ENCODE measurements at places on chromosomes 4 and X.
A peak's percentile ranks its signal among the peaks of the same experiment; 100 is the strongest.

DNA sequence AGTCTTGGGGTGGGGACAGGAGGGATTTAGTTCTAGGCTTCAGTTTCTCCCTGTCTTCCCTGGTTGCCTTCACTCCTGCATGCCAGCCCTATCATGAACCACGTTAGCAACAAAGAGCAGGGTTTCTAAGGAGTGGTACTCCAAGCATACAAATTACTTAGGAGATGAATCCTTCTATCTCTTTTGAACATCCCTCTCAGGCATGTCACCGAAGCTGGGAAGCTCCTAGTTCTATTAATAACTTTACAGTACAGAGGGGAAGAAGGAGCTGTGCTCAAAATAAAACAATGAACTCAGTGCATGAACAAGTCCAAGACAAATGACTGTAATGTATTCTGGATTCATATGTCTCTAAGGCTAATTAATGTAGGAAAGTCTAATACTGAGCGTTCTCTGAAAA, 450.6 kb upstream of the RASGEF1B start:
- no peak for DNase-seq

DNA sequence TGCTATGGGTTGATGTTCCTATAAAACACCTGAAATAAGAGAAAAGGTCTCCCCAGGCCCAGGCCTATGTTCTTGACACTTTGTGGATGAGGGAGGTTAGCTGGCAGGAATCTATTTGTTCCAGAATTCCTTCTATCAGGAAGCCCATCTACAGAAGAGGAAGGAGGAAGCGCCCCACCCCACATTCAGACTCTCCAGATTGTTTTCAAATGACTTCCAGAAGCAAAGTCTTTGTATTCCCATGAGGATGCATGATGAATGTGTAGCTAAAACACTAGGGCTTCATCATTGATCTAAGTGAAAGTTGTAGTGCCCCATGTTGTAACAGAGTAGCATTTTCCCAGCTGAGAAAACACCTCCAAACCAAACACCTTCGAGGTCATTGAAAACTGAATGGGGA, 16.4 kb downstream of the OTC start:
- no peak for DNase-seq

DNA sequence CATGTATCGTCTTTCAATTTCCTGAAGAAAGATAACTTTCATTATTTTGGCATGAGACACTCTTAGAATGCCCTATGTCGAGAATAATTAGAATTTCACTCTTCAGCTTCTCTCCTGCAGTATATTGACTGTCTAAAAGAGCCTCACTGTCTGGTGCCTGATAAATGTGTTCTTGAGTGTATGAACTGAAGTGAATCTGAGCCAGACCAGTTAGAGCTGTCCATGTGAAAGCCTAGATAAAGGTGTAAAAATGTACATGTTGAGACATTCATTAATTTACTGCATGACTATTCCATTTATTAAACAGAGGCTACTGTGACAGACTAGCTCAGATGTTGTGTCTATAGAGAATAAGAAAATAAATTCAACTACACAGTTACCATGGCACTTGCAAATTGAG, 283.2 kb downstream of the PCDH18 start:
- no peak for DNase-seq

GRCh38 chr4:95985051-95985450, 145.2 kb downstream of the PDHA2 start:
- DNase-seq = no peak

DNA sequence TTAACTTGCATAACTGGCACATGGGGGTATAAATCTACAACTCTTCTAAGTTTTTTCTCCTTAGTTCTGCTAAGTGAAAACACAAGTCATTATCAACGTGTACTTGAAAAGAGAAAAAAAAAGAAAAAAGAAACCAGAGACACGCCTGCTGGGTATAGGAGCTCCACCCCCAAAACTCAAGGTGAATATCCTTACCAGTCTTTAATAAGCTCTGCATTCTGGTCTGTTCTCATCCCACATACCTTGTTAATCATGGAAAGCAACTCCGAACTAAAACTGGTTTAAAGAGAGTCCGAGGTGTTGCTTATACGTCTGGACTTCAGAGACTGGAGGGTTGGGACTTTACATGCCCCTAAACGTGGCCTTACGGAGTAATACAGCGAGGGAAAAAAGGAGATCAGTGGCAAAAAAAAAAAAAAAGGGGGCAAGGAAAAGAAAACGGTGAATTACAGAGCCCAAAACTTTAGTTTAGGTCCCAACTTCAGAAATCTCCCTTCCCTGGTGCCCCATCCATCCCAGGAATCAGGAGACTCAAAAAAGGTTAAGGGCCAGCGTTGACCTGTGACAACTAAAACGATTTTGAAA, 1.0 kb downstream of the PGRMC2 start:
- peak; percentile 17 for DNase-seq

DNA sequence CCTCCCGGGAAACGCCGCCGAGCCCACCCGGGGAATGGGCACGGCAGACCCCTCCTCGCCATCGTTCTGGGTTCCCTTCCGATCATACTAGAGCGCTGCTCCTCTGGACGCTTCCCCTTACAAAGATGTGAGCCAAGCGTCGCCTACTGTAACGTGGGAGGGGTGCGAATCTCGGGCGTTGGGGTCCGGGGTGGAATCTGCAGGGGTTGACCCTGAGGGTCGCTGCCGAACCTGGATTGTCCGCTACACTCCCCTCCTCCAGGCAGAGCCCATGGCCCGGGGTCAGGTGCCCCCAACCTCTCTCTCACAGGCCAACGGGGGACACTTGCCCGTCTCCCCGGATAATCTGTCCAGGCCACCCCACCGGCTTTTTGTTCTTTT, 13.8 kb downstream of the BCOR start:
- no peak for DNase-seq

DNA sequence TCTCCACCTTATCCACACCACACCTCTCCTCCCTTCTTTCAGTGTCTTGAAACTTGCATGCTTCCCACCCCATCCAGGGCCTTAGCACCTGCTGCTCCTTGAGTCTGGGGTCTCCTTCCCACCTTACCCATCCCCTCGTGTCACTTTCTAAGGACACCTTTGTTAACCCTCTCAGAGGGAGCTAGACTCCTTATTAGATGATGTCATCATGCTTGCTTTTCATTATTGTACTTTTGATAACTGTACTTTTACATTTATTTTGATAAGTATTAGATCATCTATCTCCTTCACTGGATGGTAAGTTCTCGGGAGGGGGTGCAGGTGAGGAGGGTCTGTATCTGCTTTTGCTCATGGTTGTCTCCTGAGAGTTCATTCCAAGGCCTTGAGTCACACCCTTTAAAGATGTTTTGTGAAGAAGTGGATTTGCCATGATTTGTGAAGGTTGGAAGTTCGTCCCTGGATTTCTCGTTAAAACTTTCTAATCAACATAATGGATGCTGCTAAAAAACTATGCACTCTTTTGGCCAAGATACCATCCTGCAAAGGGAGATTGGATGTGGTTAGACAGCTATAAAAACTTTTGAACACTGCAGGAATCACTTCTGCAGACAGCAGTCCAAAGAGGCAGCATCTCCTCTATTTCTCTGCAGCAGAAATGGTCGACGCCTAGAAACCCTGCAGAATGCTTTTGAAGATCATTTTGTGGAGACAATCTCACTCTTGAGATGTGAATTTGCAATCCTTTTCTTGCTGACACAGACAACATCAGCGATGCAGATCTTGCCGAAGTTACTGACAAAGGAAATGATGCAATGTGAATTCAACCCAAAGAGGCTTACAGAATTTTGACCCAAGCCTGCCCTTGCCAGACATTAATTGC, 69.6 kb downstream of the ENPP6 start:
- no peak for DNase-seq

DNA sequence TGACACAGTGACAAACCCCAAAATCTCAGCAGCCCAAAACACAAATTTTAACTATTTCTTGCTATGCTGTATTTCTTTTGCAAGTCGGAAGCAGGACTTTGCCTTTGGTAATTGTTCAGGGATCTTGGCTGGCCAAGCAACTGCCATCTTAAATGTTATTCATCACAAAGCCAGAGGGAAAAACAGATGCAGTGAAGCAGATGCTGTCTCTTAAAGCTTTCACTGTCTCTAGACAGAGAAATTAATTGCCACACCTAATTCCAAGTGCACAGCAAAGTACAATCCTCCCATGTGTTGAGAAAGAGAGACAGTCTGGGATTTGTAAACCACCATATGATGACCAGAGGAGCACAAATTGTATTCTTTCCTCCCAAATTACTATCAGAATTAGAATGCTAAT, 30.0 kb upstream of the GALNT7 start:
- DNase-seq = no peak

GRCh38 chr4:162131256-162131655, 32.5 kb downstream of the FSTL5 start:
- no peak for DNase-seq

DNA sequence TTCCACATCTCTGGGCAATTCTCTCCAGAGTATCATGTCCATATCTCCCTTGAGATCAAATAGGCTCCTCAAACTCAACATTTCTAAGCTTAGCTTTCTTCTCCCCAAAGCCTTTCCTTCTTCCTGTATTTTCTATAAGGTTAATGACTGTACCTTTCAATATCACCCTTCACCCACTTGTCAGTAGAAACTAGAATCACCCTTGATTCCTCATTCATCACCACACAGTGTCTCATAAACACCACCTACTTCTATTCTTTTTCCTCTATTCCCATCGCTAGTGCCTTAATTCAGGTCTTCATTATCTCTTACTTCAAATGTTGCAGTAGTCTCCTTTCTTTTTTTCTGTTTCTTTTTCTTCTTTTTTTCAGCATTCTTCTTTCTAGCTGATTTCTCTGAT, 28.3 kb upstream of the SMS start:
- DNase-seq = no peak

- no peak for DNase-seq
These were observed 216.9 kb downstream of the CENPC start for GRCh38 chr4:67328393-67328792.

GRCh38 chr4:10965196-10965595, 280.6 kb upstream of the CLNK start:
- peak; percentile 21 for DNase-seq

- no peak for DNase-seq
These were observed 258.4 kb downstream of the PPARGC1A start for GRCh38 chr4:23631255-23631950.

DNA sequence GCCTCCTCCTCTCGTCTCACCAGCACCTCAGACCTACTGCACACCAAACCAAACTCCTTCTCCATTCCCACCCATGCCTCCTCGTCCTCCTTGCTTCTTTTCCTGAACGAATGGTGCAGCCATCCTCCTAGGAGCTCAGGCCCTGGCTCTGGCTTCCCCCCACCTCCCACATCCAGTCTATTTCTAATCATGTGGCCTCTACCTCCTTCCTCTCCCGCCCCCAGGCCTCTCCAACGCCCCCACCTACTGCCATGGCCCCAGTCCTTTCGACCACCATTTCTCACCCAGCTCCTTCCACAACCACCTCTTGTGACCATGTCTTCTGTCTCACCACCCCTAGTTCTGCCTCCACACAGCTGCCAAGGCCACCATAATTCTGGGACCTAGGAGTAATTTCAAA, 127.1 kb downstream of the PJA1 start:
- DNase-seq = no peak

GRCh38 chr4:139919521-139919920, 234.5 kb downstream of the MAML3 start:
- no peak for DNase-seq

DNA sequence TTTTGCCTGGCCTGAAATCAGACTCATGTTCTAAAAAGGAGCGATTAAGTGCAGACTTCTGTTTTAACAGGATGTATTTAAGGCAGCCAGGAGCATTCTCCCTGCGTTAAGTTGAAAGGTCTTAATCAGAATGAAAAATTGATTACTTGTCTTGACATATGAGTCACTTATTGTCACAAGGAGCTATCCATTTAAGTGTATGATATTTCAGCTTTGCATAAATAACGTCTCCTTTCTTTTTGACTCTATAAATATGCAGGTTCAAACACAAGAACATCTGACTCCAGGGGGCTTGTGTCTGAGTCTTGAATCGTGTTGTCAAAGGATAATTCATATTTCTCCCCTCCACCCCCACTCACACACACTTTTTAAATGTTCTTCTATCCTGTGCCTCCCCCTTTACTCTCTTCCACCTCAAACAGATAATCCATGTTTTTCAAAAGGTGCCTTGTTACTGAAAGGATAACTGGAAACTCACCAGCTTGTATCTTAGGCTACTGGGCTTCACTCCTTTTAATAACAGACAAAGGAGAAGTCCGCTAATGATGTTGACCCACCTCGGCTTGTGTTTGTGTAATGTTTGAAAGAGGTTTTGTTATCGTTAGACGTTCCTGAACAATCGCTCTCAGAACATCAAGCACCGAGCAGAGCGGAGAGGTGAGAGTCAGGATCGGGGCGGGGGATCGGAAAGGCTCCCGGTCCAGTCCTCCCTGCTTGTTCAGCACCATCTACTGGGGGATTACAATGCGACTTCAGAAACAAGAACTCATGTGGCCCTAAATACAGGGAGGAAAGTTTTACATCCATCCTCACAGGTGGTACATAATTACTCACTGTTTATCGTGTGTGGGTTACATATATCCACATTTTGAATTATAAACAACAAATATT, 107.5 kb upstream of the RPL34 start:
- DNase-seq = no peak

DNA sequence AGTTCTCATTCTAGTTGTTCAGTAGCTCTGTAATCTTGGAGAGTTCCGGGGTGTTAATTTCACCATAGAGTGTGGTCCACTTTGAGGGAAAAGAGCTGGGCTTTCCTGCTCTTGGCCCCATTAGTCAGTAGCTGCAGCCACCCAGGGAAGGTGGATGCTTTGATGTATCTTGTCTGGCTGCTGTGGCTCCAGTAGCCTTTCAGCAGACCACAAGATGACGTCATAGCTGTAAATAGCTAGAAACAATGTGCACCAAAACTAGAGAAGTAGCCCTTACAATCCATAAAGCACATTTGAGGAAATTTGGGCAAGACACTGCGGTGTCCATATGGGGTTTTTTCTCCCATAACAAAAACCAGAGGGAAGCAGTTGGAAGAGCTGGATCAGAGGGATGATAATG, 32.9 kb upstream of the PRPS2 start:
- no peak for DNase-seq

- DNase-seq = no peak
These were observed 31.3 kb downstream of the MAP7D3 start for GRCh38 chrX:136219893-136220292.

- no peak for DNase-seq
These were observed 31.9 kb downstream of the CPEB2 start for GRCh38 chr4:15034071-15034764.

GRCh38 chr4:47694322-47694721, 143.5 kb downstream of the CORIN start:
- DNase-seq = no peak

GRCh38 chr4:24537025-24537424, 47.3 kb downstream of the DHX15 start:
- no peak for DNase-seq

DNA sequence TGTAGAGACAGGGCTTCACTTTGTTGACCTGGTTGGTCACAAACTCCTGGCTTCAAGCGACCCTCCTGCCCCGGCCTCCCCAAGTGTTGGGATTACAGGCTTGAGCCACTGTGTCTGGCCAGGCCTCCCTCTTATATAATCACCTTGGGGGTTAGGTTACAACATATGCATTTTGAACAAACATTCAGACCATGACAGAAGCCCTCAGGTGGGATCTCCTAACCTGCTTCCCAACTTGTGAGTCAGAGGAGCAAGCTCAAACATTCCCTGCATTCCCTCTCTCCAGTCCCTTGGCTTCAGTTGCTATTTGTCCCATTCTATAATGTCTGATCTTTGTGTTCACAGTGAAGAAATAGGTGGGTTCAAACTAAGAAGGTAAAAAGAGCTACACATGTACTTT, 76.5 kb upstream of the NRK start:
- DNase-seq = no peak

- DNase-seq = no peak
These were observed 110.4 kb upstream of the RXFP1 start for GRCh38 chr4:158411269-158411668.
